Activated CD4-positive, CD25-positive, alpha-beta regulatory T cell treated with anti-CD3 and anti-CD28 coated beads, Interleukin-2, amount 50 U/mL, for 72 hours (primary cell): ENCODE measurements at places on chromosomes 6 and 20.

GRCh38 chr6:132053511-132053910, 102.3 kb upstream of the CCN2 start:
- DNase-seq, result no peak

DNA sequence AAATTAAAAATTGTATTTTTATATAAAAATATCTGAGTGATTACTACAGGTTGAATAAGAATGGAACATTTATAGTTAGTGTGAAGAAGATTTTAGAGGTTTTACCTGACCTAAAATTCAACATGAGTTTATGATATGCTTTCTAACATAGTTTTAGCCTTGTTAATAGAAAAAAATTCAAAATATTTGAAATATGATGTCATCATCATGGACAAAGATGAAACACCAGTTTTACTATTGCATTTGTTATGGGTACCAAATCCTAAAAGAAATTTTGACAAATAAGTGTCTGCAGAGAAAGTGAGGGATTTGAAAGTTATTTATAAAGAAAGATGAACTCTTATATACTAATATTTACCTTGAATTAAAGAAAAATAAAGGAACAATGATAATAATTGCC, 479.7 kb downstream of the TBC1D32 start:
- no peak for DNase-seq

DNA sequence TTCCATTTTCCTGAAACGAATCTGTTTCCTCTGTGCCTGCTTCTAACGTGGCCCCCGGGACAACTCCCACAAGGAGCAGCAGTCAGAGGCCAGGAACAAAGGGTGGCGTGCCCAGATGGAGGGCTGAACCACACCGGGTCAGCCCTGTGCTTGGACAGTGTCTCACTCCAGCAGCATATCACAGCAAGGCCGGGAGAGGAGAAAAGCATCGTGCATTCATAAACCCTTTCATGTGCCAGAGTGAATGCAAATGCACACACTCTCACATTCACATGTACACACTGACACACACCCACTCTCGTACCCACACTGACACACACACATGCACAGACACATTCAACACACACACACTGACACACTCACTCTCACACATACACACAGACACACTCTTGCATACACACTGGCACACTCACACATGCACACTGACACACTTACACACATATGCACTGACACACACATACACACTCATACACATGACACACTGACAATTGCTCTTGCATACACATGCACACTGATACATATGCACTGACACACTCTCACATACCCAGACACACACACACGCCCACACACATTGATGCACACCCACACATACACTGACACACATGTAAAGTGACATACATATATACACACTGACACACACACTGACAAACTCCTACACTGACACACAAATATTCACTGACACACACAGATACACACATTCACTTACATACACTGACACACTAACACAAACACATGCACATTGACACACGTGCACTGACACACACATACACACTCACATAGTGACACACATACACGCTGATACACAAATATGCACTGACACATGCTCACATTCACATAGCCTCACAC, 237.0 kb downstream of the LRFN2 start:
- no peak for DNase-seq

DNA sequence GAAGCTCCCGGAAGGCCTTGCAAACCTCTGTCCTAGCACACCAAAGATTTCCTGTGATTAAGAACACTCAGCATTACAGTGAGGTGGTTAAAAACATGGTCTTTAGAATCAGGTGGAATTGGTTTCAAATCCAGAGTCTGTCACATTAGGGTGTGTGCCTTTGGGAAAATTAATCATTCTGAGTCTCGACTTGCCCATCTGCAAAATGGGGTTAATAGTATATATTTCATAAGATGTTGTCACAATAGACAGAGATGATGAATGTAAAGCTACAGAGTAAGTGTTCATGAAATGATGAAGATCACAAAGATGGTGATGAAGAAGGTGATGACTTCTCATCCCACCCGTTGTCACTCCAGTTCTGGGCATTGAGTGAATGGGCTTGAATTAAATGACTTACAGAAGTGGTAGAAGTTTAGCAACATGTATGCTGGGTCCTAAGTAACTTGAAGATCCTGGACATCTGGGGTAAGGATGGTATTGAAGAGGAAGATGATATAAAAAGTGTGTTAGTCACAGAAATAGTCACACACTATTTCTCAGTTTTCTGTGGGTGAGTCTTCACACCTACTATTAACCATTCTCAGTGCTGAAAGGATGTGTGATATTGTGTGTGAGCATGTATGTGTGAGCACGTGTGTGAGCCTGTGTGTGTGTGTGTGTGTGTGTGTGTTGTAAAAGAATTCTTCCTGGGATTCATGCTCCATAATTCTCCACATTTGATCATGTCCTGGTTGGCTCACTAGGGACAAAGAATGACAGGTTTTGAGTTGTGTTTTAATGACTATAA, 28.0 kb upstream of the NEDD9 start:
- DNase-seq, result no peak

- no peak for DNase-seq
Measured at GRCh38 chr6:150304429-150304828, 64.4 kb upstream of the IYD start.

DNA sequence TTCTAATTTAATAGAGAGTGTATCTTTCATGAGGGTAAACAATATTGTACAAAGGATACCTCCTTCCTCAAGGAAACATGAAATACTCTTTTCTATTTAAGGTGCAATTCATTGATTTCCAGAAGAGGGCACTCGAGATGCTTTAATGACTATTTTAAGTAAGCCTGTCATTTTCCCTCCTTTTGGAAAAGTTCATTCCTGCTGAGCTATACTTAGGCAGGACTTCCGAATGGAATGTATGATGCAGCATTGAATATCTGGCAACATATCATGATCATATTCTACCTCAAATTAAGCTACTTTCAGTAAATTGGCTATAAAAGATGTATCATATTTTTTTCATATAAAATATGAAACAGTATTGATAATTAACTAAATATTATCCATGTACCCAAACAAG, 5.0 kb downstream of the DST start:
- no peak for DNase-seq

GRCh38 chr6:56864171-56864616, 90.7 kb upstream of the BEND6 start:
- DNase-seq, result no peak

GRCh38 chr20:62711703-62712101, 3.1 kb downstream of the NTSR1 start:
- DNase-seq, result no peak

DNA sequence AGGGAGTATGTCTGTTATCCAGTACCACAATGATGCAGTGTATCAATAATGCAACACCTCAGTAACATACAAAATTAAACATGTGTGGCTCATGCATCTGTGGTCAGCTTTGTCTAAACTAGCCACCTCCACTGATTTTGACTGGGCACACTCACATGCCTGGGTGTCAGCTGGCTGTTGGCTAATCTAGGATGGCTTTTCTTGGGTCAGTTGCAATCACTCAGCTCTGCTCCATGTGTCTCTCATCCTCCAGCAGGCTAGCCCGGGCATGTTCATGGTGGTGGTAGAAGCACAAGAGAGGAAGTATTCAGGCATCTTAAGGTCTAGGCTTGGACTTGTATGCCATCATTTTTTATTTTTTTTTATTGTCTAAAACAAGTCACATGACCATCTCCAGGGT, 59.3 kb upstream of the JAG1 start:
- DNase-seq, result no peak

- DNase-seq, result peak; percentile 37
Measured at GRCh38 chr6:15365273-15365687, 119.4 kb downstream of the JARID2 start.

- DNase-seq, result peak; percentile 38
Measured at GRCh38 chr6:155126727-155127439, 131.8 kb downstream of the TIAM2 start.

DNA sequence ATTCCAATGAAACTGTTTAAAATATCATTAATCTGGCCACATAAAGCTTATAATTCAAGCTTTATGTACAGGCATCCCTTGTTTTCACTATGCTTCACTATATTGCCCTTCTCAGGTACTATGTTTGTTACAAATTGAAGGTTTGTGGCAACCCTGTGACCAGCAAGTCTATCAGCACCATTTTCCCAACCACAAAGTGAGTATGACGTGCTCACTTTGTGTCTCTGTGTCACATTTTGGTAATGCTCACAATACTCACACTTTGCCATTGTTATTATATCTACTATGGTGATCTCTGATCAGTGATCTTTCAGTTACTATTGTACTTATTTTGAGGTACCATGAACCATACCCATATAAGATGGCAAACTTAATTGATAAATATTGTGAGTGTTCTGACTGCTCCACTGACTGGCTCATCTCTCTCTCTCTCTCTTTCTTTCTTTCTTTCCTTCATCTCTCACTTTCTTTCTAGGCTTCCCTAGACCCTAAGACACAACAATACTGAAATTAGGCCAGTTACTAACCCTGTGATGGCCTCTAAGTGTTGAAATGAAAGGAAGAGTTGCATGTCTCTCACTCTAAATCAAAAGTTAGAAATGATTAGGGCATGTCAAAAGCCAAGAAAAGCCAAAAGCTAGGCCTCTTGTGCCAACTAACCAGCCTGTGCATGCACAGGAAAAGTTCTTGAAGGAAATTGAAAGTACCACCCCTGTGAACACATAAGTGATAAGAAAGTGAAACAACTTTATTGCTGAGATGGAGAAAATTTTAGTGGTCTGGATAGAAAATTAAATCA, 227.9 kb downstream of the BCAS1 start:
- DNase-seq, result no peak

DNA sequence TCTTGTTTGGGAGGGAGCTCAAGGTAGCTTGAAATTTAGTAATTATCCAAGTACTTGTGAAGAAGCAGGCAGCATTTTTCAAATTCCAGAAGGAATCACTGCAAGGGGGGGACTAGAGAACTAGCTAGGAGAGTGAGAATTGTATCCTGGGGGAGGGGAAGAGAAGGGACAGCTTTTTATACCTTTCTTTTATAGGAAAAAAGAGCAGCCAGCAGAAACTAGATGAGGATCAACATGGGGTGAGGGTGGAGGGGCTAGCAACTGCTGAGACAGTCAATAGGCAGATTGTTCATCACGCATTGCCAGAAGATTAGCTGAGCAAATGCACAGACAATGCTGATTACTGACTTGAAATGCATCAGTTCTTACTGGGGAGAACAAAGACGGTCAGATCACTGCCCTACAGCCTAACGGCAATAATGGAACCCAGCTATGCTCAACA, 514.3 kb upstream of the CITED2 start:
- no peak for DNase-seq

GRCh38 chr6:157432231-157432891, 51.4 kb downstream of the ZDHHC14 start:
- DNase-seq, result no peak

DNA sequence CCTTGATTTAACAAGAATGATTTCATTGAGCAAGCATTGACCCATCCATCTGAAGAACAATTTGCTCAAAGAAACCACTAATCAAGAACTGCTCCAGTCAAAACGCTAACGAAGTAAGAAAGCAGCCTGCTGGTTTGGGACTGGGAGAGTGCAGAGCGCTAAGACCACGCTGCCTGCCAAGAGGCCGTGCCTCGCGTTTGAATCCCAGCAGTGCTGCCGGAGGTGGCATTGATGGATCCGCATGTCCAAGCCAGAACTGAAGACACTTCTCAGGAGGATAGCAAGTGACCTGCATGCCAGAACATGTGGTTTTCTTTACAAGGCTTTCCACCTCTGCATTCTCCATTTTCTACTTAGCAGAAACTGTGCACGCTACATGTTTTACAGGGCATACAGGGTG, 105.2 kb upstream of the FOXC1 start:
- no peak for DNase-seq

GRCh38 chr20:3606021-3606420, 57.2 kb downstream of the GFRA4 start:
- no peak for DNase-seq

- DNase-seq, result no peak
Measured at GRCh38 chr20:22180244-22180643, 404.1 kb downstream of the FOXA2 start.

GRCh38 chr20:1538655-1539054, 18.9 kb downstream of the SIRPD start:
- no peak for DNase-seq

GRCh38 chr20:9945408-9945807, 89.4 kb upstream of the ANKEF1 start:
- no peak for DNase-seq

- DNase-seq, result no peak
Measured at GRCh38 chr20:36030149-36030548, 61.8 kb downstream of the CNBD2 start.

GRCh38 chr20:408843-409696, 971 bp downstream of the RBCK1 start:
- no peak for DNase-seq

DNA sequence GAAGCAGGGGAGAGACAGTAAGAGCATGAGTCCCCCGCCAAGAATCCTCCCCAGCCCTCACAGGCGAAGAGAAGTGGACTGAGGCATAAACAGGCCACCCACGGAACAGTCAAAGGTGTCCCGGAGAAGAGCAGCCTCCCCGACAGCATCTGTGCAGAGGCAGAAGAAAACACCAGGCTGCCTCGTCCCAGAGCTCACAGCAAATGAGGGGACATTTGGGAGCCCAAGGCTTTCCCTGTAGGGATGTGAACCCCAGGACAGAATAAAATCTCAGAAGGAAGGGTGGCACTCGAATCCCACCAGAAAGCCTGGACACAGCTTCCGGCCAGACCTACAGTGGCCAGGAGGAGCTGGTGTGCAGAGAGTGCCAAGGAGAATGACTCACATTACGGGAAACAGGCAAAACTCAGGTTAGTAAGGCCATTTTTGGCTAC, 90.4 kb downstream of the DLL1 start:
- no peak for DNase-seq

DNA sequence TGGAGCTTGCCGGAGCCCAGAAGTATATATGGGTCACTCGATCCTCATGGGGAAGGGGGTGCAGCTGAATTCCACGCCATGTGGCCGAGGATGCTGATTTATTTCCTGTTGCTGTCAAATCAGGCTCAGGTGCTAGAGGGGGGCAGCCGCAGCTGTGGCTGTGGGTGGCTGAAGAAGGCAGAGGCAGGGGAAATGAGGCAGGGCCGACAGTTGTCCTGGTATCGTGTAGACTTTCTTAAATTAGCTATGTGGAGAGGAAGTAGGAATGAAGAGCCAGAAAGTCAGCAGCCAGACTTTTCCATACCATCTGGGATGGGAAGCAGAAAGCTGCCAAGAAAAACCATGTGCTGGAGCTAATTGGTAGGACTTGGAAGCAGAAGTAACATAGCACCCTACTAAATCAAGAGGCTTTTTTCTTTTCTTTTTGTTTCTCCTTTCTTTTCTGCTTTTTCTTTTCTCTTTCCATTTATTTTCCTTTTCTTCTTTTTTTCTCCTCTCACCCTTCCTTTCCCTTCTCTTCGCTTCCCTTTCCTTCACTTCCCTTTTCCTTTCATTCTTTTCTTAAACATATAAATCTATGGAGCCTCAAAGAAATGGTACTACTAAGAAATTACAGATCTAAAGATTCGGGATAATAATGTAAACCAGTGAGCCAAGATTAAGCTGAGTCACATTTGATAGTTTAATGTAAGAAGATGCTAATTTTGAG, 90.6 kb upstream of the CD83 start:
- DNase-seq, result no peak

- no peak for DNase-seq
Measured at GRCh38 chr20:62571669-62572344, 70.5 kb upstream of the SLCO4A1 start.
